ENCODE measurements at places on chromosomes 12 and 14. TPM values are rescaled to one million over a fixed set of nuclear protein-coding genes. Genes with fewer than 3 reads are reported as not detected.
A peak's percentile ranks its signal among the peaks of the same experiment; 100 is the strongest.

DNA sequence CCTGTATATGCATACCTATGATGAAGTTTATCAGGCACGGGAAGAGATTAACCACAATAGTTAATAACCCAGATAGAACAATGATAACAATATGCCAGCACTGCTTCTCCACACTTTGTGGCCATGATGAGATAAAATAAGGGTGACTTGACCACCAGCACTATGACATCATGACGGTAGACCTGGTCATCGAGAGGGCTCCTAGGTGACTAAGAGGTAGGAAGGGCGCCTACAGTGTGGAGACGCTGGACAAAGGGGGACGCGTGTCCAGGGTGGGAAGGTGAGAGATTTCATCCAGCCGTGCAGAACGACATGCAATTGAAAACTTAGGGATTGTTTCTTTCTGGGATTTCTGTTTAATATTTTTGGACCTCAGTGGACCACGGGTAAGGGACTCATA, 221.8 kb upstream of the RTL1 start:
- no peak for DNase-seq

GRCh38 chr14:78164226-78164853, 5.8 kb upstream of the NRXN3 start:
- DNase-seq: peak; percentile 19

DNA sequence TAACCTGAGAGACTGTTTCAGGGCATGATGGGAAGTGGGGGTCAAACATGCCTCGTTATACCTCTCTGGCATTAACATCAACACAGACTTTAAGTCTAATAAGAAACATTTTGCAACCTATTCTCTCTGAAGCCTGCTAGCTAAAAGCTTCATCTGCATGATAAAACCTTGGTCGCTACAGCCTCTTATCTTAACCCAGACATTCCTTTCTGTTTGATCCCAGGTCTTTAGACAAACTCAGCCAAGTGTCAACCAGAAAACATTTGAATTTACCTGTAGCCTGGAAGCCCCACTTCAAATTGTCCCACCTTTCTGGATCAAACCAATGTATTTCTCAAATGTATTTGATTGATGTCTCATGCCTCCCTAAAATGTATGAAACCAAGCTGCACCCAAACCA, 9.1 kb downstream of the PPP2R3C start:
- DNase-seq: no peak

- DNase-seq: peak; percentile 9
Measured at GRCh38 chr12:27468241-27468640, 21.7 kb downstream of the SMCO2 start.

- peak; percentile 82 for DNase-seq
Measured at GRCh38 chr12:54935235-54935951, 49.2 kb downstream of the TESPA1 start.

- no peak for DNase-seq
Measured at GRCh38 chr14:78631551-78631950, 461.4 kb downstream of the NRXN3 start.

GRCh38 chr14:26984311-26985177, 386.7 kb upstream of the NOVA1 start:
- DNase-seq: peak; percentile 72

- no peak for DNase-seq
Measured at GRCh38 chr12:126076515-126076914, 1011.3 kb downstream of the AACS start.

GRCh38 chr12:65187665-65188064, 18.3 kb downstream of the LEMD3 start:
- DNase-seq: no peak

GRCh38 chr14:79417961-79418360, 793.3 kb downstream of the DIO2 start:
- DNase-seq: no peak

DNA sequence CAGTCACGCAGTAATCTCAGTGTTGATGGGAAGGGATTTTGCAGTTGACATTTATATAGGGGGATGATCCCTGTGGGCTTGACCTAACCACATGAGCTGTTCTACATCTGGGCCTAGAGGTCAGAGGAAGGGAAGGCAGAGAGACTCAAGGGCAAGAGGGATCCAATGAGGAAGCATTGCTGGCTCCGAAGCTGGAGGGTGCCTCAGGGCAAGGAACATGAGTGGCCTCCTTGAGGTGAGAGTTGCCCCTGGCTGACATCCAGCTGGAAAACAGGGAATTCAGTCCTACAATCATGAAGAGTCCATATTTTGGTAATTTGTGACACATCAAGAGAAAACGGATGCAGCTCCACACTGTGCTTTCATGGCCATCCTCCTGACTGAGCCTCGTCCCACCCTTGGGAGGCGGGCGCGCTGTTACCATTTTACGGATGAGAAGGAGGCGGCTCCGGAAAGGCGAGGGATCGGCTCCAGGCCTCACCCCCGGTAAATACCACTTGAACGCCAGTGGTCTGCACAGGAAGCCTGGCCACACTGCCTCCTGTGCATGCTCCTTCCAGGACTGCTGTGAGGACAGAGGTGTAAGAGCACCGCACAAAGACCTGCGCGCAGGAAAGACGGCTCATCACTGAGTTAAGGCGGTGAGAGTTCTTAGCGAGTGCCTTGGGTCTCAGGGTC, 18.5 kb upstream of the FKBP4 start:
- DNase-seq: no peak

GRCh38 chr12:66739940-66740651, 61.2 kb upstream of the GRIP1 start:
- DNase-seq: no peak

GRCh38 chr14:99531251-99532096, 50.3 kb downstream of the CCNK start:
- no peak for DNase-seq

DNA sequence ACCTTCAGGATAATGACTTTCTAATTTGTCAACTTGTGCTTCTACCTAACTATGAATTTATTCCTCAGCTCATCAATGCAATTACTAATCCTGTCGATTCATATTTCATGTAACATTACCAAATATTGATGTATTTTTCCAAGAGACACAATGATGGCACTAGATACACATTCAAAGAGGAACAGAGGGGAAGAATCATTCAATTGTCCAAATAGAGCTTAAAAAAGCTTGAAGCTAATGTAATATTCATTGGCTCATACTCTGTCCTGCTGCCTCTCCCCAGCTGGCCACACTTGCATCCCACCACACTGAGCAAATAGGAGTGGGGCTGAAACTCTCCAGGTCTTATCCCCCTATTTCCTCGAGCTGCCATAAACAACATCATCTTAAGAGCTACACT, 9.3 kb downstream of the TESPA1 start:
- no peak for DNase-seq

- DNase-seq: no peak
Measured at GRCh38 chr14:100048786-100049185, 16.4 kb upstream of the EVL start.

DNA sequence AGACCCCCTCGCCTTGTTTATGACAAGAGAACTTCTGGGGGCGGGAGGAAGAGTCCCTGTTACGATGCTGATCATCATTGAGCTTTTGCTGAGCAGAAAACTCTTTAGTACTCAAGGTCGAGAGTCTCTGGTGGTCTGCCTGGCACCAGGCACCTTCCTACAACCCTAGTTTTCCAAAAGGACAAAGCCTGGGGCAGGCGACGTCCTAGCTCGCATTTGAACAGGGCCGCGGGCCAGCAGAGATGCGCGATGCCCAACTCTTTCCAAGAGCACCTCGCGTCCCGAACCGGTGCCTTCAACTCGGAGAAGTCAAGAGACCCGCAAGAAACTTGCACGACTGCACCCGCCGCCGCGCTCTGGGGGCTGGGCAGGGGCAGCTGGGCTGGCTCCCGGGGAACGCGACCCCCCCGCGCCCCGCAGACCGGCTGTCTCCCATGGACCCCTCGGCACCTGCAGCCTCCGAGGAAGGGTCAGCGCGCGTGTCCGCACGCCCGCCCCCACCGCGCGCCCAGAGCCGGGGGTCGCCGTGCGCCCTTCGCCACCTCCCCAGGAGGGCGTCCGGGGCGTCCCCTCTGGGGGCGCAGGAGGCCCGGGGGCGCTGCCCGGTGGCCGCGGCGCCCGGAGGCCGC, 377 bp upstream of the BCL7A start:
- DNase-seq: no peak

DNA sequence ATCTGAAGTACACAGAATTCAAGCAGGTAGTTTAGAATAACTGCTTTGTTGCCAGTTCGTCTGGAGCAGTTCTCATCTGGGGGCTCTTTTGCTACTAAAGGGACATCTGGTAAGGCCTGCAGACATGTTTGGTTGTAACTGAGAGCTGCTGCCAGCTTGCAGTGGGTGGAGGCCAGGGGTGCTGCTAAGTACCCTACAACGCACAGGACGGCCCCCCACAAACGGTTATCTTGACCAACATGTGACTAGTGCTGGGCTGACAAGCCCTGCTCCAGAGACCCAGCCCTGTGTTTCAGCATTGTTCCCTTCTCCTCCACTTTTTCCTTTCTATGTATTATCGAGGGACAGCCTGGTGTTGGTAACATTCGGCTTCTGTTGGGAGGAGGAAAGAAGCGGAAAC, 40.8 kb downstream of the FBXO21 start:
- DNase-seq: no peak

- DNase-seq: no peak
Measured at GRCh38 chr14:93010522-93011140, 87.7 kb downstream of the CHGA start.

DNA sequence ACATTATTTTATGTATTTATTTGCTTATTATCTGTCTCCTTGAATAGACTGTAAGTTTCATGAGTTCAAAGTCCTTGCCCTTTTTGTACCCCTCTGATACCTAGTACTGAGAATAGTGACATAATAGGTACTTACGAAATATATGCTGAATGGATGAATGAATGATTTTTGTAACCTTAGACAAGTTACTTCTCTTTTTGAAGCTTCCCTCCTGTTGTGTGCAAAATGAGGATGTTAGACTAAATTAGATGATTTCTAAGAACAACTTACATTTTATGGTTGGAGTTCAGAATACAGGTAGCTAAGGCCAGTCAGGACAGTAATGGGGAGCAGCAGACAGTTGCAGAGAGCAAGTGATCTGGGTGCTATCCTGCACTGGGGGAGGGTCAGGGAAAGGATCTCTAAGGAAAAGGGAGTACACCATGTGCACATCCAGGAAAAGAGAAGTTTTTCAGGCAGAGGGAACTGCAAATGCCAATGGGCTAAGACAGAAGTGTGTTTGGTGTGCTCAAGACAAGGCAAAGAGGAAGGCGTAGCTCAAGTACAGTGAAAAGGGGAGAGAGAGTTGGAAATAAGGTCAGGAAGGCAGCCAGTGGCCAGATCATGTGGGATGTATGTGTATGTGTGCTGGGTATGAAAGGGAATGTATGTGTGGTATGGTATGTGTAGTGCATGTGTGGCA, 59.4 kb upstream of the AMIGO2 start:
- DNase-seq: no peak

- DNase-seq: peak; percentile 0
Measured at GRCh38 chr14:46250113-46250703, 401.4 kb downstream of the RPL10L start.

GRCh38 chr12:53287741-53288216, 7.6 kb upstream of the PFDN5 start:
- peak; percentile 59 for DNase-seq

DNA sequence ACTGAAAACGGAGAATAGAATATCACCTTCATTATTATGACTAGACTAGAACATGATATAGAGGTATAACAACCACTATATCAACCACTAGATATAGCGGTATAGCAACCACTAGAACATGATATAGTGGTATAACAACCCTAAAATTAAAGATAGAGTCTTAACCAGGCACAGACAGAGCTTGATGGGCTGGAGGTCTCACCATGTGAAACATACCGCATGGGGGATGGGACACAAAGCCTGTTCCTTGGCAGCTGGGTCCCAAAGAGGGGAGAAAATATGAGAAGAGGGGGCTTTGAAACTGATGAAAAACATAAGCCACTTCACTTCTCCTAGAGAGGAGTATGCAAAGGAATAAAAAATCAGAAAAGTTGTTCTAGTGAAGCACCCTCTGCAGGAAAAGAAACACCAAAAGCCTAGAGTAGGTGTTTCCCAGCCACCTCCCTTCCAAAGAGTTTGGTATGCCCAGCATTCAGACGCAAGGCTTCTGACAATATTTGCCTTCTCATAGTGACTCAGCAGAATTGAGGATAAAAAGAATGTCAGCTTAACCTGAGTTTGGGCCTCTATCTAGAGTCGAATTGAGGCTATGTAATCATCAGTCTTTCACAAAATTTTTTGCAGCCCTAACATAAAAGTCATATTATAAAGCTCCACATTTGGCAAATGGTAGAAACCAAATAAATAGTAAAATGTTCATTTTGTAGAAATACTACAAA, 316.4 kb downstream of the NOVA1 start:
- DNase-seq: peak; percentile 98

- peak; percentile 7 for DNase-seq
Measured at GRCh38 chr12:75781532-75782046, 250.0 kb downstream of the PHLDA1 start.

DNA sequence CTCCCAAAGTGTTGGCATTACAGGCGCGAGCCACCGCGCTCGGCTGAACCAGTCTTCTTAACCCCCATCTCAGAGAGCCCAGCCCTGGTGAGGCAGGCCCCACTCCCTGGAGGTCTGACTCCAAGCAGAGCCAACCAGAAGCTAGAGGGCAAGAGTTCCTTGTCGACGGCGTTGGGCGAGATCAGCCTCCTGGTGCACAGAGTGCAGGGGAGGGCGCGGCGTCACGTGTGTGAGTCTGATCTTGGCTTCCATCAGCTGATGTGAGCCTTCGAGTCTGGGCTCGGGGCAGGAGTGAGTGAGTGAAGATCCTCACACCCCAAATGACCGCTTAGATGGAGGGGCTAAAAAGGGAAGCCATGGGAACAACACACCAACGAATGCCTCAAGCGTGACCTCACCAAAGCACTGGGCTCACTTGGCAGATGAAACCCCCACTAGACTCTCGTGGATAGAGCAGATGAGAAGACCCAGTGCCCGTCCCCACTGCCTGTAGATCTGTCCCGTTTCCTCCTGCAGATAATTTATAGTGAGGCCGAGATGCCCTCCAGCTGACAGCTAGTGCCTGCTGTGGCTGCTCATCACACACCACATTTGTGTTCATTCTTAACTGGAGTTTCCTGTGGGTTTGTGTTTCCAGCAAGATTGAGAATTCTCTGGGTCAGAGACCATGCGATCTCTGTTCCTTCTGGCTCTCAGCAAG, 28.6 kb upstream of the ADGRD1 start:
- DNase-seq: no peak

- no peak for DNase-seq
Measured at GRCh38 chr12:109464642-109465351, 12.3 kb downstream of the KCTD10 start.

The GDF3 gene
- not detected for total RNA-seq

The GUCY2C gene
- not detected for total RNA-seq

The TMEM229B gene
- total RNA-seq: 0.20 TPM

The GPD1 gene
- not detected for total RNA-seq

The OR4K5 gene
- total RNA-seq: not detected

The FERMT2 gene
- total RNA-seq: 62.2 TPM

The SIX1 gene
- 8.4 TPM for total RNA-seq

The IRAK4 gene
- 8.9 TPM for total RNA-seq

The GPRC5A gene
- total RNA-seq: 94.6 TPM

The ALX1 gene
- 0.50 TPM for total RNA-seq
